DMS79 treated with DMSO at 0.1 percent for 48 hours (cell line): ENCODE measurements at places on chromosomes 7 and 10.

DNA sequence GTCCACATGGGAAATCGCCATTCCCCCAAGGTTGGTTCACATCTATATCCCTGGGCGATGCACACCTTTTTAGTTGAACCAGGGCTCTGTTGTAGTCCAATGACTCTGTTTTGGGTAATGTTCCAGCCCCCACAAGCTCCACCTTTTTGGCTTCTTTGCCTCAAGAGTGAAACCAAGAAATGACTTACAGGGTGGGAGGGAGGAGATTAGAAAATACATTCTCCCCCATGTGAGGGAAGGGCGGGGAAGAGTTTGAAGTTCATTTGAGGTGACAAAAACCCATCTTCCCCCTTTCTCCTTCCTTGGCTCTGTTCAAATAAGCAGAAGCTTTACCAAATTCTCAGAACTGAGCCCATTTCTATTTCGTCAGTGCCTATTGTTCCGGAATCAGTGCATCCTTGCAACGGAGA lies 82.8 kb downstream of the GATA3 start:
- no peak for DNase-seq

DNA sequence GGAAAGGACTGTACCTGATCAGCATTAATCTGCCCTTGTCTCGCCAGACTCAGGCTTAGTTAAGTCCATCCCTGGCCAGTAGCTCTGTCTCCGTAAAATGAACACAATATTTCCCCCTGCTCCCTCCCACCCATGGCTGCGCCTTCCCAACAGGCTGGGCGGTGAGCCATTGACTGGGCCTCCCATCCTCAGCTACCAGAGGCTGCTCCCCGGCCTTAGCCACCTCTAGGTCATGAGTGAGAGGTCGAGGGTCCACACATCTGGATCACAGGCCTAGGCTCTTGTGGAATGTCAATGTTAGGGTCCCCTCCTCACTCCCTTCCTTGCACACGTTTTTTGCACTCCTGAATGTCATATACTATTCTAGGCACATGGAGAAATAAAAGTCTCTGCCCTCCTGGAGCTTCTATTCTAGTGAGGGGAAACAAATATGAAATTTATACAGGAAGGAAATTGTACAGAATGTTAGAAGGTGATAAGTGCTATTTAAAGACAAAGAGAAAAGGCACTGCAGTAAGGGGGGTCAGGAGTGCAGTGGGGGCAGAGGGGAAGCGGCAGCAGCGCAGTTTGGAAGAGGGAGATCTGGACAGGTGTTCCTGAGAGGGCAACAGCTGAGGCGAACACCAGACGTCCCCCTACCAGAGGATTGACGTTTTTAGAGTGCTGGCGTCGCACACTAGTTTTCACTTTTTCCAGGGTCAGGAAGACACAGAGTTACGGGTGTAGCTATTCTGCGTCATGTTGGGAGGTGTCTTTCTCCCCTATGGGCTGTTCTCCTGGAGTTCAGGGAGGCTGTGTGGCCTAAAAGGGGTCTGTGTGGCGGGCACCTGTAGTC lies 17.2 kb upstream of the EIF5AL1 start:
- DNase-seq: no peak

GRCh38 chr10:120732067-120732466 lies 119.1 kb upstream of the WDR11 start:
- no peak for DNase-seq

- no peak for DNase-seq
These were observed 251.0 kb downstream of the TFEC start for GRCh38 chr7:115779561-115779960.

DNA sequence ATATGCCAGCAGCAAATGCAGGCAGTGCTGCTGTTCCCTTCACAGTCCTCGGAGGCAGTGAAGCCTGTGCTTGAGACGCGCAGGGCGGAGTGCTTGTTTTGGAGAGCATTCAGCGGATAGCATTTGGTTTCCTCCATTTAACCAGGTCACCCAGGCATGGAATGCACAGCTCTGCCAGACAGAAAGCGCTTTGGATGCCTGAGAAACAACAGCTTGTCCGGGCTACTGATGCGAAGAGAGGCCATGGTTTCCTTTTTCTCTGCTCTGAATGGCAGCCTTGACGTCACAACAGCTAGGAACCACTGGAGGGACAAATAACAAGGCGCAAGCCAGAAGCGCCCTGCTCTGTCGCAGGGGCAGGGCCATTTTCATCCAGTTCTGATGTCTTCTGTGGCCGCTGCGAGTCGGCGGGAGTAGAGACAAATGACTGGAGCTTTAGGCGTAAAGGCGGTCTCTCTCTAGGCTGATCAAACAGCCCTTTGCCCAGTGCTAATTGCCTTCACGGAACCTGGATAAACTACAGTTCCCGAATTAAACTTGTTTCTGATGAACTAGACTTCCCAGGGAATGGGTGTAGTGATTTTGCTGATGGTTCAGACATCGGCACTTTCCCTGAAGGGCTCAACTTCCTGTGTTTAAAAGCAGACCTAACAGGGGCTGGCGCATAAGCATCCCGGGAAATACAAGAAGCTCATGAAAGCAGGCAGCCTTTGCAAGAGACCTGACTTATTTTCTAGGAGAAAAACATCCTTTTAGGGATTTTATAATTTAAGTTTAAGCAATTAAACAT lies 187.6 kb upstream of the KLF14 start:
- no peak for DNase-seq

DNA sequence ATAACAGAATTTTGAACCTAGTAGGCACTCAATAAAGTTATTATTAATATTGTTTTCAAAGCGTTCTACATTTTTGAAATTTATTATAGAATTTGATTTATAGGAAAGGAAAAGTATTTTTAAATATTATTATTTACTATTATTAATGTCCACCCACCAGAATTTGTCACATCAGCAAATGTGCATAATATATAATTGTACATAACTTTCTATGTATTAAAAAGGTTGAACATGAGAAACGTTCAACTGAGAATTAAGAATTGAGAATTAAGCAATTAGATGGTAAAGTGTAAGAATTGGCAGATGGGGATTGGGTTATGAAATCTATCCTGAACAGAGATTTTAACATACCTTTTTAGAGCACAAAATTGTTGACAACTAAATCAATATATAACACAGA lies 129.8 kb downstream of the PTN start:
- no peak for DNase-seq
